ENCODE measurements at places on chromosomes 4 and X. TPM values are rescaled to one million over a fixed set of nuclear protein-coding genes. Genes with fewer than 3 reads are reported as not detected.

Gene DDX53
- not detected for total RNA-seq

Gene CRLF2
- not detected for total RNA-seq

Gene AADAT
- not detected for total RNA-seq

Gene P2RY10
- 169 TPM for total RNA-seq

DNA sequence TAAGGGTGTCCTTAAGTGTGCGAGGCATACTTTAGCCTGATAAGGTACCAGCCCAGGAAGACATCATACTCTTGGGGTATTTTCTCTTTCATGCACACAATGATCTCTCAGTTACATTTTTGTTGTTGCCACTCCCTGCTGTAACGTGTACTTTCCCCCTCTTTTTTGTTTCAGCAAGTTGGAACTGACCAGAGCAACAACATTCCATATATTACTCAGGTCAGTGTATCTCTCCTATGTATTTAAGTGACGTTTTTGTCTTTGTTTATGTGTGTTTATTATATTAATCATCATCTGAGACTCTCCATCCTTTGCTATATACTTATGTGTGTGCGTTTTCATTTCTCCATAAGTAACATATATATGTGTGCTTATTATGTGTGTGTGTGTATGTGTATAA lies 71.3 kb upstream of the VBP1 start:
- DNase-seq = no peak

GRCh38 chr4:28232951-28233350 lies 1372.3 kb downstream of the STIM2 start:
- DNase-seq = no peak

DNA sequence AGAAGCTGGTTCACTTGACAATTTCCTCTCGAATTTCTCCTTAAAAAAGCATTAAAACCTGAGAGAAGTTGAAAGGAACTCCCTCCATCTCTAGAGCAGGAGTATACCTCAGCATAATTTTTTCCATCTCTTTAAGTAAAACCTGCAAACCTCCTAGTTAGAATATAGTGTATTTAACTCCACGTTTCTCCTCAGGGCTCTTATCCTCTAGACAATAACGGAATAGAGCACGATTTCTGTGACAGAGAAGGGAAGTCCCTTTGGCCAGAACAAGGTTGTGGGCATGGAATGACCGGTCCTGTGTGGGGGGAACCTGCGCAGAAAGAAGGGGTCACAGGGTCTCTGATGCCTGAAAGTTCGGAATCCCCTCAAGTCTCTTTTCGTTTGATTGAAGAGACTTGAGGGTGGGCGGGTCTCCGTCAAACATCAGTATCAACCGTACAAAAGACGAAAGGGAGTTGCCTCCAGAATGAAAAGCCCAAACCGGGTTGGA lies 697 bp downstream of the ZNF280C start:
- no peak for DNase-seq

DNA sequence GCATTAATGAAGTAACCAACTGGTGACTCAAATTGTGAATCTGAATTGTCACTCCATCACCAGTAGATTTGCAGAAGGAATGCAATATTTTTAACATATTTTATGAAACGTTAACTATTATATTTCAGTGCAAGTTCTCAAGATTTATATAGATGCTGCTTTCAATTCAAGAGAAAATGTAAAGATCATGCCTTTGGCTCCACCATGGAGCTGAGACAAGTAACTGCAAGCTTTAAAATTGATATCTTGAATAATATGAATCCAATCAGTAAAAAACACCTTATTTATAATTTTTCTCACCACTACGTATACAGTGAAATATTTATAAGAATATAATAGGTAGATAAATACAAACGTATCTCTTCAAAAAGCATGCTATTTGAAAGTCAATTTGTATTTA lies 27.8 kb upstream of the GALNTL6 start:
- DNase-seq = no peak

DNA sequence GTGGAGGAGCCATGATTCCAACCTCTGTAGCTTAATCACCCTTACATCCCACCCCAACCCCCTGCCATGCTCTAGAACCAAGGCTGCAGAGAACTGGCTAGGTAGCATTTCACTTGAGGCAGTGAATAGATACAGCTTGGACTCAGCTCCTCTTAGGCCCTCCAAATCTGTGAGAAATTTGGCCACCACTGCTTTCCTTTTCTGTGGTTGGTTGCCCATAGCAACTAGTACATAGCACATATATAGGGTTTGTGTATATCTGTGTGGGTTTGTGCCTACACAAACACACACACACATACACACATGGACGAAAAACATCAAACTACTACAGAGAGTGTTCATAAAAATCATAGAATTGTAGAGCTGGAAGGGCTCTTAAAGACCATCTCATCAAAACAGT lies 52.0 kb upstream of the CCDC160 start:
- no peak for DNase-seq

GRCh38 chr4:145830699-145831098 lies 107.9 kb downstream of the ZNF827 start:
- DNase-seq = peak; percentile 21

DNA sequence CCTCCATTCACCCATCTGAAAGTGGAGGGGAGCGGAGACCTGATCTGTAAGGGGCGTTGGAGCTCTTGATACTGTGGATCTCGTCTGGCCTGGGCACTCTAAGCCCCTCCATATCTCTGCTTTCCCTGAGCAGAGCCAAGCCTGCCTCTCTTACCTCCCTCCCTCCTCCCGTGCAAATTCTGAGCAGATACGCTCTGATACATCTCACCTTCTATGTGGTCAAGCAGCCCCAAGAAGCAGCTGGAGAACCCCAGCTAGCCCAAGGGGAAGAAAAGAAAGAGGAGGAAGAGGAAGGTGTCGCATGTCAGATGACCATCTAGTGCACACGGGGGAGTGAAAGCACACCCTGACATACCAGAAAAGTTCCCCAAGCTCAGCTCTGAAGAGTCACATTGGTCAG lies 1.9 kb upstream of the DGAT2L6 start:
- no peak for DNase-seq

GRCh38 chrX:23742174-23742696 lies 841 bp downstream of the ACOT9 start:
- no peak for DNase-seq

DNA sequence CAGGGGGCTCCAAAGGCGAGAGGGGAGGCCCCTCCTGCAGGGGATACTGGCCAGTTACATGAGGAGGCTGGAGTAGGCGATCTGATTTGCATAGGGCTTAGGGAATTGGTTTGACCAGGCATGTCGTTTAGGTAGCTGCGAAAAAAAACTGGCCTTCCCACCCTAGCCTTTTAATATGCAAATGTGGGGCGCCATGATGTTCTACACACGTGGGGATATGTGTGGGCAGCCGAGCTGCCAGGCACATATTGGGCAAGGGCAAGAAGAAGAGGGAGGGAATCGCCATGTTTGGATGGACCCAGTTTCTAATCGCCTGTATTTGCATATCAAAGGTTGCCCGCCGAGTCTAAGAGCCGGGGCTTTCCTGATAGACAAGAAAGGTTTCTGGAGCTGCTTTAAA lies 121.3 kb downstream of the PRKX start:
- DNase-seq = no peak

- no peak for DNase-seq
These were observed 24.4 kb upstream of the CFAP299 start for GRCh38 chr4:80311130-80311529.

GRCh38 chrX:48521353-48522243 lies at the start of gene EBP:
Gene EBP (plus strand): TSS chrX:48521808. CDS start chrX:48523772, 1,964 bp downstream.
- peak; percentile 94 for DNase-seq

DNA sequence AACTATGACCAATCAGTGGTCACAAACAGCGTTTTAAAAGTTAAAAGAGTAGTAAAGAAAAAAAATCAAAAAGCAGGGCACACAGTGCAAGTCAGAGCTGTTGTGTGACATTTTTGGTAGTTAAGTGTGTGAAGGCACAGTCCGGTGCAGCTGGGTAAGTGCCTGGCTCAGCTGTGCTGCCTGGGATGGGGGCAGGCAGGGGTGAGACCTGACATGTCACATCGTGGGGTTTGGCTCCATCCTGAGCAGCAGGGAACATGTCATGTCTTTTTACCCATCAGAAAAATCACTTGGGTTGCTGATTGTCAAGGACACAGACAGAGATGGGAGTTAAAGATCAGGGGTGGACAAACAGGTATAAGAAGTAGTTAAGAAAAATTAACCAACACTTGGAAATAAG lies 125.1 kb downstream of the NSUN7 start:
- no peak for DNase-seq
